Type B pancreatic cell (in vitro differentiated cells): ENCODE measurements at places on chromosomes 3 and 15.
A peak's percentile ranks its signal among the peaks of the same experiment; 100 is the strongest.

GRCh38 chr3:80733522-80734176, 965.9 kb upstream of the ROBO1 start:
- DNase-seq = no peak

DNA sequence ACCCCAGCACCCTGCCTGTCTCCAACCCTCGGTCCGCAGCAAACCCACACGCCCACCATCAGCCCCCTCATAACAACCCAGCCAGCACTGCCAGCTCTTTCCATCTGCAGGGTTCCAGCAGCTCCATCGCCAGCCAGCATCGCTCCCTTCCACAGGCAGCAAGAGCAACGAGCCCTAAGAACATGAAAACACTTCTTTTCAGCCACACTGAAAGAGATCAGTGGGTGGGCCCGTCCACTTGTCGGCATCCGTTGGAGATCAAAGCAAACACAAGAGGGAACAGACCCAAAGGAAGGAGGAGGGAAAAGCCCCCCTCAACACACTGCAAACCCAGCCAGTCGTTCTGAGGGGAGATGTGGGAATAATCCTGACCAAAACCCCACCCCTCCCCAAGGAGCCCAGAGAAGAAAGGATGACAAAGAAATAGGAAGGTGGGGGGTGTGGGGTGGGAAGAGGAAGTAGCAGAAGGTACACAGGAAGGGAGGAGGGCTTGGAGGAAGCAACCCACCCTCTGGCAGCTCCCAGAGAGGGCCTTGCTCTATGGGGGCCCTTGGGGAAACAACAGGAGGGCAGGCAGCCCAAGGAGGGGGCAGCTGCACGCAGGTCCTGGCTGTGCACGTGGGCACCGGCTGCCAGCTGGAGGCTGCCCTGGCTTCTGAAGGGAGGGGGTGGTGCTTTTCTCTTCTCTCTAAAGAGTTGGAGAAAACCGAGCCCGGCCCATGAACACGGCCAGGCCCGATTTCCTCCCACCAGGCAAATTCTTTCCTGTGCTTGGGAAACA, 473.6 kb upstream of the PROK2 start:
- DNase-seq = no peak

- DNase-seq = no peak
Observed at GRCh38 chr3:101725194-101725889, 928 bp downstream of the CEP97 start.

DNA sequence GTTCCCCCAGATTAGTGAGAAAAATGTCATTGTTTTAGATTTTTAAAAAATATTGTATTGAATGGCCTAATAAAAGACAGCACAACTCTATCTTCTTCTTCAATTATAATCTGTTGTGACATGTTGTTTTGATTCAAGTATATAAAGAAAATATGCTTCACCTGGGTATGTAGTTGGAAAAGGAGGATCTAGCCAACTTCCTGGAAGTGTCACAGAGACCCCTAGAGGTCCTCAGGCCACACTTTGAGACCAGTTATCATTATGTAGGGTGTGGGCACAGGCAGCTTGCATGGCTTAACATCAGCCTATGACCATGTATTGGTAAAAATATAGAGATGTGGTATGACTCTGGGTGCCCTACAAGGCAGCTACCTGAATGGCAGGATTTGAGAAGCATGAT, 14.7 kb upstream of the RYR3 start:
- DNase-seq = no peak

GRCh38 chr15:42353061-42353460, 6.2 kb upstream of the CAPN3 start:
- DNase-seq = no peak

- no peak for DNase-seq
Observed at GRCh38 chr3:133294253-133294652, 105.6 kb upstream of the BFSP2 start.

GRCh38 chr3:144771381-144771870, 799.8 kb downstream of the DIPK2A start:
- no peak for DNase-seq

GRCh38 chr15:61480295-61480694, 251.2 kb upstream of the RORA start:
- no peak for DNase-seq

- no peak for DNase-seq
Observed at GRCh38 chr3:67067251-67067650, 69.1 kb downstream of the KBTBD8 start.

DNA sequence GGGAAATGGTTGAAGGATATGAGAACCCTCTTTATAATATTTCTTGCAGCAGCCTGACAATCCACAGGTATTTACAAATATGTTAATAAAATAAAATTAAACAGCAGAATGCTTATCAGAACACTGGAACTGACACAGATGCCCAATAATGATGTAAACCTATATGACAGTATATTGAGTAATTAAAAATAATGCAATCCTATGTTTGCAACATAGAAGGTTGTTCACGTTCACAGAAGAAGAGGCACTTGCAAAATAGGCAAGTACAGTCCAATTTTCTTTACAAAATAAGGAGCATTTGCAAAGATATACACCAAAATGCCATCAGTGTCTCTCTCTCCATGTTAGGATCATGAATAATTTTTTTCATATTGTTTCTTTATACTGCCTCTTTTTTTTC, 397.0 kb upstream of the WNT5A start:
- no peak for DNase-seq

DNA sequence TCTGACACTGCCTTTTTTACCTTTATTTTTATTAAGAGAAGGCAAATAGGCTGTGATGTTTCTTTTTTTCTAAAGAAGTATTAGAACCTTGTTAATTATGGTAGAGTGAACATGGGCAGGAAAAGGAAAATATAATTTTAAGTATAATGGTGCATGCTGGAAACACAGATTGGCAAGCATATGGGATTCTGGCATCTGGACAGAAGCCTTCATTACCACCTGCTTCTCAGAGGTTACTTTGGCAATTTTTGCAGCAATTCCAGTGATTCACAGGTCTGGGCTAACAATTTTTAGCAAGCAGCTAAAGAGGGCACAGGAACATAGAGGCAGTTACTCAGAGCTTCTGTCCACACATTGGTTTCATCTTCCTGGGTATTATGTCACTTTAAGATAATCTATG, 258.3 kb downstream of the DIPK2A start:
- no peak for DNase-seq

- DNase-seq = no peak
Observed at GRCh38 chr3:156643729-156644389, 30.5 kb upstream of the TIPARP start.

- peak; percentile 34 for DNase-seq
Observed at GRCh38 chr3:32457971-32458471, 44.6 kb downstream of the CMTM6 start.

GRCh38 chr3:183214277-183214612, 38.8 kb upstream of the B3GNT5 start:
- no peak for DNase-seq

GRCh38 chr3:152595975-152596821, 238.7 kb upstream of the P2RY1 start:
- no peak for DNase-seq

- DNase-seq = no peak
Observed at GRCh38 chr3:129662191-129662608, 55.7 kb upstream of the PLXND1 start.

GRCh38 chr3:72441284-72441994, 406.8 kb downstream of the SHQ1 start:
- DNase-seq = no peak

DNA sequence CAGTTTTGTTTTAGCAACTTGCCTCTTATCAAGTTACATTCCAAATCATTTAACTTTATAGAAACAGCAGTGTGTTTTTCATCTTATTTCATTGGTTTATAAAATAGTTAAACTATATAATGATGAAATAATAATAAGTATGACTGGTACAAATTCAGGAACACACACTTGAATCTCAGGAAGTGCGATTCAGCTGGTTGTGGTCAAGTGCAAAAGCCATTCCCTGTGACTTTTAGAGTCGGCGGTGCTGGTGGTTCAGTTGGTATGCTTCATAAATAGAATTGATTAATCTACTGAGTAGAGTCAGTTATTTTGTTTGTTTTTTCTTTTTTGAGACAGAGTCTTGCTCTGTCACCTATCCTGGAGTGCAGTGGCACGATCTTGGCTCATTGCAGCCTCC, 22.7 kb downstream of the SACM1L start:
- DNase-seq = no peak

DNA sequence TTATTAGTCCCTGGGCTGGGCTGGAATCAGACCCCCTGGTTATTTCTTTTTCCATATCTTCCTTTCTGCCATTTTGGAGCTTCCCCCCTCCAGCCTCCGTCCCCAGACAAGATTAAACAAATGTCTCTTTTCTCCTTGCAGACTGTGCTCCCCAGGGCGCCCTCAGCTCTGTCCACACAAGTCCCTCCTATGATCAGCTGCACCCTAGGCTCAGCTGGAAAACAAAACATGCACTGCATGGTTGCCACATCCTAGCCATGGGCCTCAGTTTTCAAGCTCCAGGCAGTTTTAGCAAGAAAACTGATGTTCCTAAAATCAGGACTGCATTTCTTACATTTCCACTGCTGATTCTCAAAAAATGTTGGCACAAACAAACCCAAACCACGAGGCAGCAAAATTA, 23.5 kb upstream of the RFTN1 start:
- DNase-seq = no peak

DNA sequence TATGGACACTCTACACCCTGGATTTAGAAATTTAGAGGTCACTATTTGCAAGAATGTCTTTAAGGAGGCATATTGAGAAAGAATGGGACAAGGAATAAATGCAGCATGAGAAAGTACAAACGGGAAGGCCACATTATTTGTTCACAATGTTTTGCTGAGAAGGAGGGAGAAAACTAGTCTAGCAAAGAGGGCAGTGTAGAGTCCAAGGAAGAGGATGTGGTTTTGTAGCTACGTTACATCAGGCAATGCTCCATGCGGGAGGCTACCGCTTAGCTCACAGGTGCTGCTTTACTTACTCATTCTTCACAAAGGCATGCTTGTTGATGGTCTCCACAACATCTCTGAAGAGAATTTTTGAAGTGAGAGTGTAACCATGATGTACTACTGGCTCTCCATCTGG, 191.1 kb downstream of the PLCH1 start:
- DNase-seq = no peak

GRCh38 chr3:135458541-135459322, 506.8 kb upstream of the PPP2R3A start:
- DNase-seq = no peak

DNA sequence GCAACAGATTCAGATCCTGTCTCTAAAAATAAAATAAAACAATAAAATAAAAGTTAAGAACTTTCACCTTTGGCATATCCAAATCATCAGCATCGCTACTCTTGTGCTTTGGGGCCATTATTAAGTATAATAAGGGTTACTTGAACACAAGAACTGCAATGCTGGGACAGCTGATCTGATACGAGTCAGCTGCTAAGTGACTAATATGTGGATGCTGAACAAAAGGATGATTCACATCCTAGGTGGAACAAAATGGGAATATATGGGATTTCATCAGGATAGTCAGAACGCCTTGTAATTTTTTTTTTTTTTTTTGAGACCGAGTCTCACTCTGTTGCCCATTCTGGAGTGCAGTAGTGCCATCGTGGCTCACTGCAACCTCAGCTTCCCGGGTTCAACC, 29.7 kb downstream of the BUB1B start:
- DNase-seq = no peak

DNA sequence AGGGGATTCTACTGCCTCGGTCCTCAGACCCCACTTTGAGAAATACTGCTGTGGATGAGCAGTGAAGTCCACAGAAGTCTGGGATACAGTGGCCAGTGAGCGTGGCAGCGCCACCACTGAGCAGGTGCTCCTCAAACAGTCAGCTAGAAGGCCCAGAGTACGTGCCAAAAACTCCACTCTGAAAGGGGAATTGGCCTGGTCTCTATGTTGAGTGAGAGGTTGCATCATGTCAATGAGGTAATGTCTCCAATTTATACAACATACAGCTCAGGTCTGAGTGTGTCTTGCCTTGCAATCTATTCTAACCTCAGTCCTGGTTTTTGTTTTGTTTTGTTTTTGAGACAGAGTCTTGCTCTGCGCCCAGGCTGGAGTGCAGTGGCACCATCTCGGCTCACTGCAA, 53.3 kb upstream of the ETV5 start:
- DNase-seq = no peak

DNA sequence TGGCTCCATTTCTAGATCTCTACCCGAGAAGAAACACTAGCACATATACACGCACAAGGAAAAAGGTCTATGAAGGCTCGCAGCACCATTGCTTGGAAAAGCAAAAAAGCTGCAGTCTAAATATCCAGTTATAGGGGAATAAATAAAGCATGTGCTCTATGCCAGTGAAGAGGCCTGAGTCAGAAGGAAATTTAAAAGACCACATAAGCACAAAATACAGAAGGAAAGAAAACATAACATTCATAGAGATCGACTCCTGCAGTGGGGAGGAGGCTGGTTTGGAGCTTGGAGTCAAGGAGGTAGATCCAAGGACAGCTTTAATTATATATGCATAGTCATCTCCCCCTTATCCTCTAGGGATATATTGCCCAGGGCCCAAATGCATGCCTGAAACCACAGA, 114.4 kb downstream of the PDZRN3 start:
- no peak for DNase-seq

DNA sequence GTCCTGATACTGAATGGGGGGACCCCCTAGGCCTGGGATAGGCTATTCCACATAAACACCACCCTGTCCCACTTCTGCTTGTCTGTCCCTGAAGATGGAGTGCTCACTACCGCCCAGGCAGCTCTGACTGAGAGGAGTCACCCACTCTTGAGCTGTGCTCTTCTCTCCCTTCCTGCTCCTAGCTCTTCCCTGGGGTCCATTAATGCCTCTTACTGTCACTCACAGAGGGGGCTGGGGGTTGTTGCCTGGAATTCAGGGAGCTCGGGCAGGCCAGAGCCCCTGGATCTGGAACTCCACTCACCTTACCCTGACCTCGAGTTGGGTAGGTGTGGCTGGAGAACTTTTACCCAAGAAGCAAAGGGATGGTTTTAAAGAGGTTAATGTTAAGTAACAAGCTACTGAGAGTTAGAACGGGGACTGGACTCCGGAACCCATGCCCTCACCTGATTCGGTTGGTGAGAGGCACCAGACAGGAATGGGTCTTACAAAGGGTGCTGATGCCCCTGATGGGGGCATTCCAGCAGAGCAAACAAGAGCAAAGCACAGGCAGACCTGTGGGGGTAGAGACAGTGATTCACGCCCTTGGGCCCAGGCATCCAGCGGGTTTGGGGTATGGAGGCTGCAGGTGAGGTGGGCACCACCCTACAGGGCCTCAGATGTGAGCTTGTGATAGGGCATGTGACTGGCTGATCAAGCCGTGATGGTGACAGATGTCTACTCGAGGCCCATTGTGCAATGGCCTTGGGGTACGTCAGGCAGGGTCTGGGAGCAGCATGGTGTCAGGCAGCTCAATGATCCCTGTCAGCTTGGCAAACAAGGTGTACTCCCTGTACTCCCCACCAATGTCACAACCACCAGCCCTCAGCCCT, 5.4 kb downstream of the NBEAL2 start:
- no peak for DNase-seq
